ENCODE measurements at places on chromosomes 4 and X.
A peak's percentile ranks its signal among the peaks of the same experiment; 100 is the strongest.

- DNase-seq: no peak
Measured at GRCh38 chr4:52657292-52657617, 1.8 kb downstream of the USP46 start.

- no peak for DNase-seq
Measured at GRCh38 chr4:5051278-5052203, at the start of gene STK32B. TSS of gene STK32B (plus strand) at chr4:5051480.

DNA sequence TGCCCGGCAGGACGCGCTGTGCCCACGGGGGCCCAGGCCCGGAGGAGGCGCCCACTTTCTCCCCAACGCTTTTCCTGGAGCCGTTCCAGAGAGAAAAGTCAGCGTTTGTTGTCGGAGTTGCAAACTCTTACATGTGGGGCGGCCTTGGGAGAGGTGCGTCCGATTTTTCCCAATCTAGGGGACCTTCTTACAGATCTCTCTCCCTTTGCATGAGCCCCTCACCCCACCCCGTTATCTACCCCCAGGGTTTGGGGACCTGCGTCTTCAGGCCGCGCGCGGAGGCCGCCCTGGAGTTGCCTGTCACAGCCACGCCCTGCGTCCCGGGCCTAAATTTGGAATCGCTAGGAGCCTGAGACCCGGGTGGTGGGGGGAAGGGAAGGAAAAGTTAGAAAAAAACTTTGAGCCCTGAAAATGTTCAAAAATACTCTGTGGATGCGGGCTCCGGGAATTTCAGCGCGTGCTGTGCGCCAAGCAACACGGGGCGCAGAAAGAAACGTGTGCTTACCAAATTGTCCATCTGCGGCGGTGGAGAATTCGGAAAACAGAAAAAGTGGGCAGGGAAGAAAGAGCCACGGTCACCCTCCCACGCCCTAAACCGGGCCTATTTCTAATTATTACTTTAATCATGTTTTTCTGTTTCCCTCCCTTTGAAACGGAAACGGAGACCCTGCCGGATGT is 587 bp downstream of the CD99 start:
- DNase-seq: no peak

GRCh38 chr4:3344104-3344503 is 51.3 kb downstream of the RGS12 start:
- DNase-seq: no peak

DNA sequence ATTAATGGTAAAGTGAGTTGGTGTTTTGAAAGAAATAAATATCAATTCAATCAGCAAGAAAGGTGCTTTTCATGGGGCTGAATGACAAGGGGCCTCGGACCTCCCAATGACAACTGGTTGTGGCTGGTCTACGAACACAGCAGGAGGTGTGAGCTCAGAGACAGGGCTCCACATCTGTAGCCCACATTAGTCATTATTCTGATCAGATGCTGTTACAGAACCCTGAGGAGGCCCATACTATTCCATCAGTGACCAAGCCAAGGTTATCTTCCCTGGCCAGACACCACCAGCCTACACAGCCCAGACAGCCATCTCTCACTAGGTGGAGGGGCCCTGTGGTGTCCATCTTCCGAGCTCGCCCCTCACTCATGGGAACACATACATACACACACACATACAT is 168.8 kb downstream of the SH3KBP1 start:
- DNase-seq: no peak

- peak; percentile 42 for DNase-seq
Measured at GRCh38 chrX:71532078-71532752, 689 bp upstream of the OGT start.

DNA sequence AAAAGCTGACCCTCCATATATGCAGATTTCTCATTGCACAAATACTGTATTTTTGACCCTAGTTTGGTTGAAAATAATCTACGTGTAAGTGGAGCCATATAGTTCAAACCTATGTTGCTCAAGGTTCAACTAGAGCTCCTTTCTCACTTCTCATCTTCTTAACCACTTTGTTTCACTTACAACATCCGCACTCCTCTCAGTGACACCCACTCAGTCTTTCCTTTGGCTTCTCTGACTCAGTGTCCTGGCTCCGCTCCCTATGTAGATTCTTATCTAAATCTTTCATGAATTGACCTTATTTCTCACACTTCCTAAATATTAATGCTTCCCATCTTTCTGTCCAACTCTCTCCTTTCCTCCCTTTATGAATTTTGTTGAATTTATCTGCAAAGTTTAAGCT is 32.9 kb upstream of the DKK2 start:
- DNase-seq: peak; percentile 55

DNA sequence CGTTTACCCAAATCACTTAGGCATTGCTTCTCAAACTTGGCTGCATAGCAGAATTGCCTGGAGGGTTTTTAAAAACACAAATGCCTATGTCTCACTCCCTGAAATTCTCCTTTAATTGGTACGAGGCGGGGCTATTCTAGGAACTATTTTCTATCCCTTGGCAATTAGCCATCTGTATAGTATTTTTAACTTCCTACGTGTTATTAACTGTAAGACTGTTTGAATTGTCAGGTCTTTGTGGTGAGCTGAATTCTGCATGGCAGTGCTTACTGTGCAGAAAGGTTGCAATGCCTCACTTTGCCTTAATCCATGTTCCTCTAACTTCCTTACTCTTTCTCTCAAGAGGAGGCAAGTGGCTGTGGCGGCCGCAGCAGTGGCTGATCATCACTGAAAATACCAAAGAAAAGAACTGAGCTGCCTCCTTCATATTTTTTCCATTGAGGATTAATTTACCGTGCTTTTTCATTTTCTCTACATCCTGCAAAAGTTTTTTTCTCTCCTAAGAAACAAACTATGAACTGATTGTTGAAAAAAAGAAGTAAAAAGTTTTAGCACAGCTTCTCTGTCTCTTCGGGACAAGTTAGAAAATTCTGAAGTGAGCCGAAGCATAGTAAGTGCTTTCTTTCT is at the start of gene SHROOM3:
Gene SHROOM3 (plus strand): TSS at position 329 of the 627 bp plus-strand sequence. CDS start 824 bp downstream, outside the sequence.
- DNase-seq: no peak

- DNase-seq: no peak
Measured at GRCh38 chr4:13665701-13666660, 38.5 kb upstream of the BOD1L1 start.

DNA sequence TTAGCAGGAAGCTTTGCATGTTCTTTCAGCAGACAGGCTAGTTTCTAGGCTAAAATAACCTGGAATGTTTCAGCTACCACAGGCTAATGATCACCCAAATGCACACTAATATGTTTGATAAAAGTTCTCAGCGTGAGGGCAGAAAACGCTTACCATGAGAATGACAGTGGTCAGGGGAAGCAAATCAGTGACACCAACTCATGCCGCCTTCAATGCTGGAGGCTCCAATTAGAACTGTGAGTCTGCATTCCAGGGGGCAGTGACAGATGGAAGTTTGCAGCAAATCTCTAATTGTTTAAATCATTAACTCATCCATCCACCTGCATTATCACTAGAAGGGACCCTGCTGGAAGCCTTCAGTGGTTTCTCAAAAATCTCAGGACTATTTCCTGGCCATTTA is 43.2 kb downstream of the ANOS1 start:
- DNase-seq: no peak

DNA sequence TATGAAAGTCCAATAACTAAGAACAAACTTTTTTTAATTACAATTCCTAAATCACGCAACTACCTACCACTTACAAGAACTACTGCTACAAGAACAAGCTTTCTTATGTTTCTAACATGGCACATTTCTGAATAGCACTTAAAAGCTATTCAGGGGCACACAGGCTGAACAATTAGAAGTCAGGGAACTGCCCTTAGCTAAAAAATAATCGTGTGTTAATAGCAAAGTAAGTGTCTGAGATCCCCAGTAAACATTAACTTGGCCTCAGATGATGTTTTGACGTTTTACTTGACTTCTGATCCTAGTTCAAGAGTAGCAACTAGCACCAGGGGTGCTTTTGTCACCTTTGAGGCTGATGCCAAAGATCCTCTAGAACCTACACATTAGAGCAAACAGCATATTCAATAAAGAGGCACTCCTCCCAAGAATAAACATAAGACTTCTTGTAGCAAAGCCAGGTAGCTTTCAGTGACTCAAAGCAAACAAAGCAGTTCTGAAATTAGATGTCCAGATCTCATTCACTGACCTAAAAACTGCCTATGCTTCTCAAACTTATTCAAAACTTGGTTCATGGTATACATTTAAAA is 16.2 kb downstream of the SPOCK3 start:
- no peak for DNase-seq

DNA sequence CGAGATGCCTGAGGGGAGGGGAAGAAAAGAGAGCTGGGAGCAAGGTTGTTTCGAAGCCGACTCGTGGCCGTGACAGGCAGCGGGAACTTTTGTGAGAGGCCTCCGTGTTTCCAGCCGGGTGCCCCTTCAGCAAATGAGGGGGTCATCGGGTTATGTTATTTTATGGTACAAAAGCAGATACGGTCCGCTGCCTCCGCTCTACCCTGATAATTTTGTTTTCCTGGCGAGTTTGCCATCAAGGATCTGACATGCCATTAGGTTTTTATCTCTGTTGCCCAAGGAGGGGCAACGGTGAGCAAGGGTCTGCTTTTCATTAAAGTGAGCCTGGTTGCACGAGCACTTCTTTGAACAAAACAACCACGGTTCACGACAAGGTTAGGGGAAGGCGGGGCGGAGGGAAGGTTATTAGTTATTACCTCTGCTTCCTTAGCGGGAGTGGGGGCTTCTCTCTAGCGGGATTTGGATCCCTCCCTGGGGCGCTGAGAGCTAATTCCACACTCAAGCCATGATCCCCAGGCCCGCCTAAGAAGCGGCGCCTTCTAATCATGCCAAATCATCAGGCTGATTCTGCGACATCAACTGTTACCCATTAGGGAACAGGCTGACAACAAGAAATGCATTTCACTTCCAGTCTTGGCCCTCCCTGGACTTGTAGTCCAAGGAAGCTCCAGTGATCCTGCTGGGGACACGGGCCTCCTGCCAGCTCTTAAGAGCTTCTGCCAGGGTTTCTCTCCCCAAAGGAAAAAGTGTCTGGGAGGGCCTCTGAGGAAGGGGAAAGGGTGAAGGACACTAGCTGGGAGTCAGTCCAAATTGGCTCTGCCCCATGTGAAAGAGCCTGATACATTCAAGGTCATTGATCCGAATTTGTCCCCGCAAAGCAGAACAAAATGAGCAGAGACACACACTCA is 617.7 kb downstream of the MID1IP1 start:
- no peak for DNase-seq

GRCh38 chr4:78002260-78002659 is 54.9 kb upstream of the FRAS1 start:
- DNase-seq: no peak

DNA sequence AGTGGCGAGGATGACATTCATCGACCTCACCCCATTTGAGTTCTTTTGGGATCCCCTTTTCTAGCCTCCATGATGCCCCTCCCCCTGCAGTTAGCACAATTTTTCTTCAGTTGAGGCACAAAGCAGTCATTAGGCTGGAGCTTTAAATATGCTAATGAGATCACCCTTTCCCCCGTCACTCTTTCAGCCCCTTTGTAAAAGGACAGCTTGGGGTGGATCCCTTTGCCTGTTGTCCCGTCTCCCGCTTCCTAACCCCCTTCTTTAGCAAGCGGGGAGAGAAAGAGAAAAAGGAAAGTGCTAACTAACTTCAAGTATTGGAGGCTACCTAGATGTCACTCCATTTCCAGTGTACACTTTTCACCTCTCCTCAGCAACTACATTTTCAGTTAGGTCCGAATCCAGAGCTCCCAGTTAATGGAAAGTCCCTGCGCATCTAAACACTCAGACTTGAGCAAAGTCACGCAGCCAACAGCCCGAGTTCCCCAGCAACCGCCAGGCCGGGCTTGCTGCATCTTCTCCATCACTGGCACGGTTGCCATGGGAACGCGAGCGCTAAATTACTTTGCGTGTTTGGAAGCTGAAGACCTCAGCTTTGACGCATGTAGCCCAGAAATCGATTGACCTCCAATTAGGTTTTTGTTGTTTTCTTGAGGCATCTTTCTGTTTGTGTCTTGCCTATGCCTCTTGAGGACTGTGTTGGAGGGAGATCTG is 76.8 kb downstream of the RTL5 start:
- DNase-seq: no peak

DNA sequence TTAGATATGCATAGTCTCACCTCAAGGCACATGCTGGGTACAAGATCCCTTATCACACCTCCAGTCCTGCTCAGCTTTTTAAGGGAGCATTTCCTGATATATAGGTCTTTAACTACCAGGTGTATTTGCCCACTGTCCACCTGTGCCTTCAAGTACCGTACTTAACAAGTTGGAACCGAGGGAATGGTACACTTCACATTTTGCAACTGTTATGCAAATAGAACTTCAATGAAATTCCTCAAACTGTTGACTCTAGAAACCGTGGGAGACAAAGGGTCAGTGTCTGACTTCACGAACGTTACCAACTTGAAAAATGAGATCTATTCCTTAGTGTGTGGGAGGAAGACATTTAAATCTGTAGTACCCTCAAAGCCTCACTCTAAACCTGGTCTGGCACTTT is 5.2 kb downstream of the TRIM2 start:
- DNase-seq: no peak

- no peak for DNase-seq
Measured at GRCh38 chr4:125316791-125317524, 2.2 kb downstream of the FAT4 start.

DNA sequence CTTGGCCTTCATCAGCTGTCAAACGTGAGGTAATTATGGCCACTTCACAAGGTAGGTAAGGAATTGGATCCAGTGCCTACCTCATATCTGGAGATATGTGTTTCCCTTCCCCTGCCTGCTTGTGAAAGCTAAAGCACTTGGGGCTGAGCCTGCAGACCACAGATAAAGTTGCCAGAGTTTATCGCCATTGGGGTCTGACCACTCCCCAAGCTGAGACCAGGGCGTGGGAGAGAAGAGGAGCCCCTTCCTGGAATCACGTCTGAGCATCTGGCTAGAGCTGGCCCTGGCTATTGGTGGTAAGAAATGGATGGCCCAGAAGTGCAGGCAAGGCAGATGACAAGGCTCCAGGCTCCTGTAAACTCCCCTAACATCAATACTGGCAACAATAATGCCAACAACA is 2.7 kb downstream of the ALAS2 start:
- DNase-seq: no peak

GRCh38 chr4:17515445-17516407 is 761 bp downstream of the CLRN2 start:
- DNase-seq: no peak

- DNase-seq: no peak
Measured at GRCh38 chrX:119007189-119007770, 32.9 kb downstream of the LONRF3 start.

- no peak for DNase-seq
Measured at GRCh38 chr4:153071958-153072598, 132.2 kb upstream of the TRIM2 start.

Data from SIG-M5 (cell line).